NCI-H1092 (cell line): ENCODE measurements at places on chromosomes 13 and 19.
A peak's percentile ranks its signal among the peaks of the same experiment; 100 is the strongest.

- DNase-seq: no peak
Measured at GRCh38 chr13:67966065-67966464, 735.9 kb upstream of the PCDH9 start.

GRCh38 chr19:690203-690602, 5.0 kb downstream of the PRSS57 start:
- DNase-seq: no peak

DNA sequence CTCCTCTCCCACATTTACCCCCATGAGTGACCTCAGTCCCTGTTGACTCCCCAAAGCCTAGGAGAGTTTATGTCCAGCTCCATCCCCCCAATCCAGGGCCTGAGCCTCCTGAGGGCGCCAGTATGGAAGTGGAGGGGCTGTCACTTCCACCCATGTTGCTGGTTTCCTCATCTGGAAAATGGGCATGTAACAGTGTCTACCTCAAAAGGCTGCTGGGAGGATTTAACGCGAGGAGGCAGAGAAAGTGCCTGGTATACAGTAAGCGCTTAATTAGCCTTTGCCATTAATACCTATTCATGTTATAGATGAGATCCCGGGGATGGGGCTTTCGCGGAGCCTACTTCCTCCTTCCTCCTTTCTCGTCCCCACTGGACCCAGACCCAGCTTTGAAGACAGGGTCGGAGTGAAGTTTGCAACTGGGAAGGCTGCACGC, 476 bp downstream of the TYK2 start:
- no peak for DNase-seq

DNA sequence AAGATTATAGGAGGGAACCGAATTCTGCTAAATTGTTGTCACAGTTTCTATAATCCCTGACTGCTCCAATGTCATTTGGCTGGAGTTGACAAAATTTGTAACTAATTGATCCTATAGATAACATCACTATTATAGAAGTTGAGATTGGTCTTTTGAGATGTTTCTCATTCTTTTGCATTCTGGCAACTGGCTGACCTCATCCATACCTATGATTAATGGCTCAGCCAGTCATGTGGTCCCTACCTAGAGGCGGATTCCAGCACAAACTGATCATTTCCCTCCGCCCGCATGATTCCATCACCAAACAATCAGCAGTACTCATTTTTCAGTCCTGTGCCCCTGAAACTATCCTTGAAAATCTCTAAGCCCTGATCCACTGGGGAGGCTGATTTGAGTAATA, 4.2 kb downstream of the PSG2 start:
- DNase-seq: no peak

- no peak for DNase-seq
Measured at GRCh38 chr19:28324275-28325060, 888.5 kb downstream of the UQCRFS1 start.

GRCh38 chr13:35698911-35699576, 222.6 kb upstream of the MAB21L1 start:
- no peak for DNase-seq

- DNase-seq: no peak
Measured at GRCh38 chr13:96982672-96983071, 11.6 kb downstream of the OXGR1 start.

DNA sequence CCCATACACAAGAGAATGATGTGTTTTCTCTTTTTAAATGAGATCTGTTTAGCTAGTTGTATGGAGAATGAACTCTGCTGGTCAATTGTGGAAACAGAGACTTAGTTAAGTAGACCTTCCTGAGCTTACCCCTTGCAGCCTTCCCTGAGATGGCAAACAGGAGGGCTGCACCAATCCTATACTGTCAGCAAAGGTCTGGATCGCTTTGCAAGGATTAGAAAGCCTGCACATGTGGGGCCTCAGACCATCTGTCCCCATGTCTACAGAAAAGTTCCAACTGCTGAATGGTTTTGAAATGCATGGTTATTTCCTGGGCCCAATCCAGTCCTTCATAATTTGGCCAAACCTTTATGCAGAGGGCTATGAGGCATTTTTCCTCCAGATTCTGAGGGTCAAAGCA, 183.9 kb upstream of the SLC10A2 start:
- no peak for DNase-seq

DNA sequence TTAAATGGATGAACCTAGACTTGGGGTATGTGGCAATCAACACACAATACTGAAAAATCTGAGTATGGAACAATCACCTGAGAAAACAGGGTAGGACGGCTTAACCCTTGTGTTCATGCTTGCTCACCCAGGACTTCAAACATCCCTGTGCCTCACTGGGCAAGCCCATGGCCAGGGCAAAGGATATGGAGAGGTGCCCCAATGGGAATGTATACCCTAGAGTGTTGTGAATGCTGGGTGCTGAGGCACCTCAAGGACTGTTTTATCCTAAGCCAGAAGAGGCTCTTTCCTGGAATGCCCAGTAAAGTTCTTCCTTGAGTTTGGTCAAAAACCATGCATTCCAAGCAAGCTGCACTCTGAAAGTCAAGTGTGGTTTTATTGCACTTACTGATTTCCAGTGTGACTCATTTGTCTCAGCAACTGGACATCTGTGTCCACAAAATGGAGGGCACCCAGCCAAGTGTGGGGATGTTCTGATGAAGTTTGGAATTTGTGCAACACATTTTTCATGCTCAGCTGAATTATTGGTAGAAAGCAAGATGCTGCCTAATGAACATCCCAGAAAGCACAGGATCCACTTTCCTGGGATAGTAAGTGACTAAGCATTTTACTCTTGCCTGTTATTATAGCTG, 531.3 kb downstream of the RFC3 start:
- no peak for DNase-seq

- no peak for DNase-seq
Measured at GRCh38 chr19:7366701-7367420, 18.1 kb downstream of the ARHGEF18 start.

DNA sequence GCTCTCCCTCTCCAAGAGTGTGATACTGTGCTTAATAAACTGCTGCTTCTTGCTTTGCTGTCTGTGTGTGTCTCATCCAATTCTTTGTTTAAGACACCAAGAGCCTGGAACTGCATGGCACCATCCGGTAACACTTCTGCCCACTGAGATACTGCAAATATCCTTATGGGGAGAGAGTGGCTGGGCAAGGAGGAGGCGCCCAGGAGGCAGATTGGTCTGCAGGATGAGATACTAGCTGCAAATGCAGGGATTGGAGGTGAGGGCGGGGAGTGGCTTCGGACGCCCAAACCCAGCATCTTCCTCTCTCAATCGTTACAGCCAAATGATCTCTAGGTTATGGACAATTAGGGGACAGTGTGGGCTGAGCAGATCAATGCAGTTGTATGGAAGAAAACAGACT, 1.7 kb upstream of the SIGLEC7 start:
- no peak for DNase-seq

DNA sequence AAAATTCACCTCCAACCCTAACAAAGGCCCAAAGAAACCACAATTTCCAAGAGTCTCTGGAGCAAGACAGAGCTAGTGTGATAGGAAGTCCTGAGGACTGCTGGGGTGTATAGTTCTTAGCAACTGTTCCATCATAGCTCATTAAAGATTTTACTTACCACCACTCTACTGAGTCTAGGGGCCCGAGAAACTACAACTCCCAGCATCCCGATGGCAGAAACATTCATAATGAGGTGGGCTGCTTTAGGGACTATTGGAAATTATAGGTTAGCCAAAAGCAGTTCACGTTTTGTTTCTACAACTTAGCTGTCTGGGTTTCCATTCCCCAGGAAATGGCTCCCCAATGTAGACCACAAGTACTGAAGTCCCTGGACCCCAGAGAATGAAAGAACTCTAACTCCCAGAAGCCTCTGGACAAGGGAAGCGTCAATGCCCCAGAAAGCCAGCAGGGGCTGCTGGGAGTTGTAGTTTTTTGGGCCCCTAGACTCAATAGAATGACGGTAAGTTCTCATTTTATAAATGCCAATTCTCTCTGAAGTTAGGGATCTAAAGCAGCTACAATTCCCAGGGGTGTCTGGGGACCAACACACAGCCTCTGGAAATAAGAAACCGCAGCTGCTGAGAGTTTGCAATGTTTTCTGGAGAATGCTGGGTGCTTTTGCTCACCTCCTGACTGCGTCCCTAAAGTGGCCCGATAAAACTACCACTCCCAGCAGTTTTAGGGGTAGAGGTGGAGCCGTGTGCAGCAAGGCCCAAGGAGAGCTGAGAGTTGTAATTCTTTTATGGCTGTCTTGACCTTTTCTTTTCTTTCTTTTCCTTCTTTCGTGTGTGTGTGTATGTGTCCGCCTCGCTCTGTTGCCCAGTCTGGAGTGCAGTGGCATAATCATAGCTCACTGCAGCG, 11.1 kb downstream of the FTL start:
- no peak for DNase-seq

- DNase-seq: no peak
Measured at GRCh38 chr13:70959035-70959775, 851.0 kb upstream of the KLHL1 start.

DNA sequence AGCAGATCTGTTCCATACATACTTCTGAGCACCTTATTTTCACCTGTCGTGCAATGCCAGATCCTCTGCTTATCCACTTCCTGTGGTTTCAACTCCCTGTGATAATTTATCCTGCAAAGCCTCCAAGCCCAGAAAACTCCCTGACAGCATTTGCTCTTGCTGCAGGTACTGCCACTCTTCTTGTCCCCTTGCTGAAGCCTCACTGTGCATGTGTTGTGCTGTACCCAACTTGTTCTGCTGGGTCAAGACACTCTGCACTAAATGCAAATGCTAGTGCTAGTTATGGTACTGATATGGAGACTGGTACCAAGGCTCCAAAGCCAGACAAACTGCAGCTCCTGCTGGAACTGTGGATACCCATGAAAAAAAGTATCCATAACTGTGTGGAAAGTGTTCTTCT, 315.4 kb upstream of the MIR17HG start:
- no peak for DNase-seq

DNA sequence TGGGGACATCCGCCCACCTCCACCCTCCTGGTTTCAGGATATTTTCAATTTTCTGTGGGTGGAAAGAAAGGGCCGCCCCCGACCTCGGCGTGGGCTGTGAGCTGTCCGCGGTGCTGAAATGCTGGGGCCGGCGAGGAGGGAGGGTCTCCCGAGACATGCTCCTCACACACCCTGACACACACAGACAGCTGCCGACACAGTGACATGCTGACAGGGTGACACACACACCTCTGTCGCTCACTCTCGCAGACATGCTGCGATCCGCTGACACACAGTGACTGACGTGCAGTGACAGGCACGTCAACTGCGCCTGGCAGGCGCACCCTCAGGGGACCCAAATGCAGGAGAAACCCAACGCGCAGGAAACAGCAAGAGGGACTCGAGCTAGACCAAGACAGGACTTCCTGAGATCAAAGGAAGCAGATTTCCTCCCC, 25.1 kb upstream of the MEIS3 start:
- no peak for DNase-seq

DNA sequence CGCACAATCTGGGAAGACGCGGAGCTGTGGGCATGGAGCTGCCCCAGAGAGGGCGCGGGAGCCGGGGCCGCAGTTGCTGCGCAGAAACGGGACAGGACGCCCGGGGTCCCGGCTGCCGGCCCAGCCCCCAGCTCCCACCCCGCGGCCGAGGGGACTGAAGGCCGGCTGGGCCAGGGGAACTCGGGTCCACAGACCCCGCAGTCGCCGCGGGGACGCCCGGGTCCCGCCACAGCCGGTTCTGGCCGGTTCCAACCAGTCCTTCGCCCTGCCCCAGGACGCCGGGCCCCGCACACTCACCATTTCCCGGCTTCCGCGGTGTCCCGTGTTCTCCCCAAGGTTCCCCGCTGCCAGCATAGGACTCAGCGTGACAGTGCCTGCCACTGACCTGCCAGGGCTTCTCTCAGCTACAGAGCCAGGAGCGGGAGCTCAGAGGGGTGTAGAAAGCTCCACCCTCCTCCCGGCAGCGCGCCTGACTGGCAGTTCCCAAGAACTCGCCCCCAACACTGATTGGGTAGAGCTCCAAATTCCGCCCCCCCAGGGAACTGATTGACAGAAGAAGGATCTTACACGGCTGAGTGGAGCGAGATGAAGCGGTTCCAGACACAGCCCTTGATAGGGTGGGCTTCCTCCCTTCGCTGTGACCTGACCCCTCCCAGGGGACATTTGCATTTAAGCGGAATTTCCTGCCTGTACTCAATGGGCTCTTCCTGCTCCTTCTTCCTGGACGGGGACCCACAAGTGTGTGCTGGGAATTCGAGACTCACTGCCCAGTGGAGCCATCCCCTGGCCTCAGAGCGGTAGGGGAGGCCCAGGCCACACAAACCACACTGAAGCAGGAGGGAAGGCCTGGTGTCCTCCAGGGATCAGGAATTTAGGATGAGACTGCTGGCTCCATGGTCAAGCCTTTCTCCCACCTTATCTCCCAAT, at the start of gene ZNF442:
Gene ZNF442, minus strand, starts transcription at position 448 of the 927 bp plus-strand sequence. CDS start 2,052 bp downstream, outside the sequence.
- peak; percentile 96 for DNase-seq

- no peak for DNase-seq
Measured at GRCh38 chr19:13072188-13072908, 30.3 kb downstream of the LYL1 start.
